Natural killer cell treated with Interleukin-12 subunit alpha and Interleukin-12 subunit beta and Interleukin-15 and Interleukin-18, amount 100 ng/mL, for 72 hours (primary cell): ENCODE measurements at places on chromosomes 11 and 22. TPM values are rescaled to one million over a fixed set of nuclear protein-coding genes. Genes with fewer than 3 reads are reported as not detected.

Gene TIMM10B
- 57.4 TPM for total RNA-seq

Gene TEAD1
- not detected for total RNA-seq

- H3K4me1 ChIP-seq: no peaks in the 10 kb centered on the region
- no peaks in the 10 kb centered on the region for H3K36me3 ChIP-seq
- no peak overlapping the region for H3K27ac ChIP-seq
- H3K27me3 ChIP-seq: peaks cover 8% of the 10 kb centered on the region
- DNase-seq: no peak
Observed at GRCh38 chr11:30125456-30125855, 105.4 kb upstream of the FSHB start.

DNA sequence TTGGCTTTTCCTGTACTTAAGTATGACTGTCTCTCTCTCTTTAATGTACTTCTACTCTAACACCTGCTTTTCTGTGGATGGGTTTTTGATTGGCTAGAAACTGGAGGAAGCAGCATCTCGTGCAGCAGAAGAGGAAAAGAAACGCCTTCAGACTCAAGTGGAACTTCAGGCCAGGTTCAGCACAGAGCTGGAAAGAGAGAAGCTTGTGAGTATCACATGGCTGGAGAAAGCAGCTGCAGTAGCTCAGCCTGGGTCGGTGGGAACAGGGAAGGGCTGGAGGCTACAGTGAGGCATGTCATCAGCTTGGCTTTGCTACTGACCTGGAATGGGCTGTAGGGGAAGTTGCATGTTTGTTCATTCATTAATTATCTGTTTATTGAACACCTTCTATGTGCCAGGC lies 74.2 kb downstream of the SWAP70 start:
- no peaks in the 10 kb centered on the region for H3K27me3 ChIP-seq
- no peak overlapping the region for H3K4me3 ChIP-seq
- H3K27ac ChIP-seq: no peak overlapping the region

DNA sequence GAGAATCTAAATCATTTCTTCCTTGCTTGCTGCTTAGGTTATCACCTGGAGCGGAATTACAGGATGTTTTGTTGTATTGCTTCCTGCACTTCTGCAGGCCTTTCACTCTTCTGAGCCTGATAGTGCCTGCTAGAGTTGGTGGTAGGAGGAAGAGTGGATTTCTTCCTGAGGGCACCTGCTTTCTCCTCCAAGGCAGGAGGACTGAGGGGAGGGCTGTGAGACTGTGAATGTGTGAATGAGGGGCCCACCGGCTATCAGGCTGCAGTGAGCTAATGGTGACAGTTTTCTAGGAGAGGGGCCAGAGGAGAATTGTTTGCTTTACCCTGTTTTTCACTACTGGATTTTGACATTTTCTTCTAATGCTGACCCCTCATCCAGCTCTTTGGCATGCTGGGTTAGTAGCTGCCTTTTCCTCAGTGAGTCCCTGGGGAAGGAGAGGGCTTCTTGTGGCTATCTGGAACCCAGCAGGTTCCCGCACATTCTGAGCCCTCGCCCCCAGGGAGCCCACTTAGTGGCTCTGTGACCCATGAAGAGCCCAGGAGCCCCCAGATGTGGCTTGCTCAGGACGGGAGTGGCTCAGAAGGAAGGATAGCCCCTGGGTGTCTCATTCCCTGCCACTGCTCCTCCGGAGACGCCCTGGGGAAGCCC lies 39.1 kb downstream of the DIXDC1 start:
- no peak overlapping the region for H3K4me3 ChIP-seq
- no peak for DNase-seq
- H3K27me3 ChIP-seq: peaks cover 27% of the 10 kb centered on the region

DNA sequence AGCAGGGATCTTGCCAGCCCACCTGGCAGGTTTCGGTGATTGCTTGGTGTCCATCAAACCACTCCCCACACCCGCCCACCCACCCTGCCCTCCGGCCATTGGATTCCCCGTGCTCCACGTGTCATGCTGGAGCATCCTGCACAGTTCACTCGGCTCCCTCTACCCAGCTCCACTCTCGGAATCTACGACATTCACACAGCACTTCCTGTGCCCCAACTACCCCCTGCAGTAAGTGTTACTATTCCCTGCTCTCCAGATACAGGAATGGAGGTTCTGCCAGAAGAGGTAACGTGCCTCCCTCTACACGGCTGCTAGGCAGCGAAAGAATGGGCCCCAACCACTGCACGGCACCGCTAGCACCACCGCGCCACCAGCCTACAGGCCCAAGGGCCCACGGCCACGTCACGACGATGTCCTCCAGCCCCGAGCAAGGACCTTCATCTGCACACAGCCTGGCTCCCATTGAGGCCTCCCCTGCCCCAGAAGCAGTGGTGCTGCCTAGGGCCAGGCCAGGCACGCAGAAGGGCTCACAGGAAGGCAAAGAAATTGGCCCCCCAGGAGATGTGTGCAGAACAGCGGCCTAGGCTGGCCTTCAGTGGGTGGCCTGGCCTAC lies 27.6 kb downstream of the WNT7B start:
- no peaks in the 10 kb centered on the region for H3K36me3 ChIP-seq
- H3K4me1 ChIP-seq: no peaks in the 10 kb centered on the region
- peaks cover 11% of the 10 kb centered on the region for H3K27me3 ChIP-seq
- no peak overlapping the region for H3K4me3 ChIP-seq
- no peak overlapping the region for H3K27ac ChIP-seq

- no peak overlapping the region for H3K4me3 ChIP-seq
- H3K4me1 ChIP-seq: peaks cover 13% of the 10 kb centered on the region
- H3K27ac ChIP-seq: no peak overlapping the region
- no peak for DNase-seq
- peaks cover 6% of the 10 kb centered on the region for H3K36me3 ChIP-seq
- no peaks in the 10 kb centered on the region for H3K27me3 ChIP-seq
Observed at GRCh38 chr11:111631024-111631665, 28.9 kb downstream of the SIK2 start.

DNA sequence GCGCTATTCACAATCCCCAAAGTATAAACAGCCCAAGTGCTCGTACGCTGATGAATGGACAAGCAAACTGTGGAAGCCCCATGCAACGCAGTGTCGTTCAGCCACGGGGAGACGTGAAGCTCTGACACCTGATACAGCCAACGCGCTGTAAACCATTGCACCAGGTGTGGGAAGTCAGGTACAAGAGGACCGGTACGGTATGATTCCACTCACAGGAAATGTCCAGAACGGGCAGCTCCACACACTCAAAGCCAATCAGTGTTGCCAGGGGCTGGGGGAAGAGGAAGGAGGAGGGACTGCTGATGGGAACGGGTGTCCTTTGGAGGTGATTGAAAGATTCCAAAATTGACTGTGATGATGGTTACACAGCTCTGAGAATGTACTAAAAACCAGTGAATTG lies 64.5 kb downstream of the BRD1 start:
- H3K4me3 ChIP-seq: no peak overlapping the region
- no peak for DNase-seq
- H3K27me3 ChIP-seq: no peaks in the 10 kb centered on the region
- H3K36me3 ChIP-seq: peaks cover 6% of the 10 kb centered on the region

- DNase-seq: no peak
- peaks cover 29% of the 10 kb centered on the region for H3K4me1 ChIP-seq
- H3K27ac ChIP-seq: no peak overlapping the region
- no peak overlapping the region for H3K4me3 ChIP-seq
Observed at GRCh38 chr11:94880216-94880615, 93.1 kb downstream of the CWC15 start.
